ENCODE measurements at places on chromosomes 7 and 10. TPM values are rescaled to one million over a fixed set of nuclear protein-coding genes. Genes with fewer than 3 reads are reported as not detected.

MSRB2 gene
- total RNA-seq, result 18.5 TPM

TSPAN33 gene
- 5.1 TPM for total RNA-seq

GRM3 gene
- not detected for total RNA-seq

PTPRN2 gene
- 0.76 TPM for total RNA-seq

BLNK gene
- 0.07 TPM for total RNA-seq

CFAP46 gene
- 1.3 TPM for total RNA-seq

C10orf95 gene
- total RNA-seq, result 0.12 TPM

GIMAP1 gene
- not detected for total RNA-seq

NUTM2B gene
- total RNA-seq, result 0.30 TPM

CTNNA3 gene
- not detected for total RNA-seq

EIF5AL1 gene
- total RNA-seq, result 2.3 TPM

POLR2J3 gene
- 43.8 TPM for total RNA-seq

PSMG3 gene
- total RNA-seq, result 97.8 TPM

NEURL1 gene
- 0.60 TPM for total RNA-seq

TEX47 gene
- total RNA-seq, result not detected

ACTL6B gene
- not detected for total RNA-seq

OAT gene
- total RNA-seq, result 73.7 TPM

OPTN gene
- total RNA-seq, result 64.9 TPM
